ENCODE measurements at places on chromosomes 5 and 9.
A peak's percentile ranks its signal among the peaks of the same experiment; 100 is the strongest.

- no peak for DNase-seq
Observed at GRCh38 chr5:132059043-132059695, 1.3 kb upstream of the IL3 start.

GRCh38 chr9:126236273-126236672, 90.4 kb upstream of the MVB12B start:
- DNase-seq = no peak

DNA sequence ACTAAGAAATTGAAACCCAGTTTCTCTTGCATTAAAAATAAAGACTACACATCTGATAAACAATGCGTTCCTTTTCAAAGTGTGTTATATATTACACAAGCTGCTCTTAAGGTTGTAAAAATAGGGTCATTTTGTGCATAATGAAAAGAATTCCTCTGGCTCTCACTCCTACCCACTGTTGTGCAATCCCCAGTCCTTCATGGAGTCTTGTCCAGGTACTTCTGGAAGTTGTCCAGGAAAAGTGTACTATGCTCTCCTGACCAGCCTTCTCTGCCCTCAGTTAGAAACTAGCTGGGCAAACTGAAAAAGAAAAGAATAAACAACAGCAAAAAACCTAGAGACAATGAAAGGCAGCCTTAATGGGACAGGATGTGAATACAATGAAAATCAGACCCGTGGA, 345.5 kb upstream of the PAPPA start:
- no peak for DNase-seq

- peak; percentile 25 for DNase-seq
Observed at GRCh38 chr5:38697013-38697412, 140.6 kb upstream of the LIFR start.

DNA sequence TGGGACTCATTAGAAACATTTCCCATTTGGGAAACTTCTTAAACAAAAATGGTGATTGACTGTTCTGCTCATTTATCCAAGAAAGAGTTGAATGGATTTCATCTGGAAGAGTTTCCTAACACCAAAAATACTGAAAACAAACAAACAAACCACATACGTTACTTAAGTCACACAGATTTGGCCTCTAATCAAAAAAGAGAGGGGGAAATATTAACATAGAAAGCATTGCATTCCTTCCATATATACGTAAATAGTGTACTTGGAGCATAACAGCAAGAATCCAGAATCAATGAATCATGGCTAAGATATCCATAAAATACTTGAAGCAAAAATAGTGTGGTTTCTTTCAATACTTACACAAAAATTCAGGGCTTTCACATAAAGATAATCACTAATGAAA, 189.8 kb upstream of the MAP3K1 start:
- peak; percentile 96 for DNase-seq

GRCh38 chr5:159486836-159487235, 156.5 kb upstream of the IL12B start:
- DNase-seq = no peak

GRCh38 chr5:121988488-121988887, 26.7 kb downstream of the SRFBP1 start:
- no peak for DNase-seq

DNA sequence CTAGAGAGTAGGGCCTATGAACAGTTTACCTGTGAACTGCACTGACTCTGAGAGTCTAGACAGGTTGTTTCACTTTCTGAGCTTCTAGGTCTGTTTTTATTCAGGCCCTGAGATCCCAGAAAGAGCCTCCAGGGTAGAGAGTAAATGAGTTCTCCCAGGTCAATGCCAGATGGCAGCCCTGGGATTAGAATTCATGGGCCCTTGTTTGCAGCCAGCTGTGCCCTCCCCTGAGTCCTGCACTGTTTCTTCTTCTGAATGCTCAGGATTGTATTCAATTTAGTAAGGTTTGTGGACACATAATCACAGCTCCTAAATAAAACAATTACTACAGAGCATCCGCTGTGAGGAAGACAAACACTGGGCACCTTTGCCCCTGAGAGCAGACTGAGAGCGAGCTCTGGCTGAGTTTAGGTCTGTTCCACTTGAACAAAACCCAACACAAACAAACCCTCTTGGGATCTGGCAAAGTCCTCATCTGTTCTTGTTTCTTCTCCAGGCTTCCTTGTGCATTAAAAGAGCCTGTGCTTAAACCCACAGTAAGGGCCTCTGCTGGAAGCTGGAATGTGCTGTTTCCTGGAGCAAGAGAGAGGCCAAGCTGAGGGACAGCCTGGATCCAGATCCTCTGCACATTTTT, 29.9 kb downstream of the FAM219A start:
- no peak for DNase-seq

- no peak for DNase-seq
Observed at GRCh38 chr5:14588758-14589543, 7.4 kb downstream of the OTULINL start.

DNA sequence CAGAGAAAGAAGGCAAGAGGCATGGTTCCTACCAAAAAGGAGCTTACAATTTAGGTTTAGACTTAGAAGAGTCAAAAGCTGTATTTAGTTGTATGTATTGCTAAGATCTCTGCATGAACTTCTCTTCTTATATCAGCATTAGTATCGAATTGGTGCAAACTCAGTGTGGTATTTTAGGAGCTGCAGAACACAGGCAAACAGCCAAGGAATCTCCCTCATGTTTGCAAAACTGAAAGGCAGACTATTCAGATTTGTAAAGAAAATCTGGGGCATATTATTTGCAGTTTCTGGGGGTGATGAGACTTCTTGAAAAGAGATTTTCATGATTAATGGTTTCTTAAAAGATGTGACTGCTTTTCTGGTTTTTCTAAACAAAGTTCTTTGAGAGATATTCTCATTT, 252.7 kb downstream of the CEMIP2 start:
- no peak for DNase-seq

DNA sequence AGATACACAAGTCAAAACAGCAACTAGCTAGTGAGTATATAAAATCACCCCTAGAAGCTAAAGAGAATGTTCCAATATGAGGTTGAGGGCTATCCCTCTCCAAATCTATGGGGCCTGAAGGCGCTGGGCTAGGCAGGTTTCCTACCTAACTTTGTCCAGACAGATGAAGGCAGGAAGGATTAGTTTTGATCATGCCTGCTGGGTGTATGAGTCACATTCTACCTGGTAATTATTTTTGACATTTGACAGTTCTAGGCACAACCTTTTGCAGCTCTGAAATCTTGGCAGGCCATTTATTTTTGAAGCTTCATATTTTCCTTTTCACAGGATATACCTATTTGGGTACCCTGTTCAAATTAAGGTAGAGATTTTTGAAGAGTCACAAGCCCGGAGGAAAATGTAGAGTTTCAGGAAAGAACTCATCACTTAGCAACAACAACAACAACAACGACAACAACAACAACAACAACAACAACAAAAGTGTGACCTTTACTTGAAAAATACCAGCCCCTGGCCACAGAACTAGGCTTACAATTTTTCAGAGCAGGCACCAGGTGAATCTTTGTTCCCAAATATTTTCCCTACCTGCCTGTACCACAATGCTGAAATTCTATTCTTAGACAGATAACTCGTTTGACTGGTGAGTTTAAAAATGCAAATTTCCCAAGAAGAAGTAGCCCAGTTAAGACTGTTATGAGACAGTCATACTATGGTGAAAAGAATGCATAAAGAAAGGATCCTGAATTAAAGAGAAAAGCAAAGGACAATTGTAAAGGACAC, 175.5 kb upstream of the TUT7 start:
- no peak for DNase-seq

DNA sequence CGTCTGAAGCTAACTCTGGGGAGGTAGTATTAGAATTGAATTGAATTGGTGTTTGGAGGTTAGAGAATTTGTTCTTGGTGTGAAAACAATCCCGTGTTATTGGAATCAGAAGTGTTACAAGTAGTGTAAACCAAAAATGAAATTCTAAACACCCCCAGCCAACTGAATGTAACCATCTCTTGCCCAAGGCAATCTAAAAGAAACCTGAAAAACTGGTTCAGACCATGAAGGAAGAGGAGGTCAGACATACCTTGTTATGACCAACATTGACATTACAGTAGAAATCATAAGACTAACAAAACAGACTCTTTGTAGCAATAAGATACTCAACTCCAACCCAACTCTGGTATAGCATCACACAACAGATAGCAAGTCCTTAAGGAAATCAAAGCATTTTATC, 159.0 kb downstream of the TUSC1 start:
- no peak for DNase-seq

DNA sequence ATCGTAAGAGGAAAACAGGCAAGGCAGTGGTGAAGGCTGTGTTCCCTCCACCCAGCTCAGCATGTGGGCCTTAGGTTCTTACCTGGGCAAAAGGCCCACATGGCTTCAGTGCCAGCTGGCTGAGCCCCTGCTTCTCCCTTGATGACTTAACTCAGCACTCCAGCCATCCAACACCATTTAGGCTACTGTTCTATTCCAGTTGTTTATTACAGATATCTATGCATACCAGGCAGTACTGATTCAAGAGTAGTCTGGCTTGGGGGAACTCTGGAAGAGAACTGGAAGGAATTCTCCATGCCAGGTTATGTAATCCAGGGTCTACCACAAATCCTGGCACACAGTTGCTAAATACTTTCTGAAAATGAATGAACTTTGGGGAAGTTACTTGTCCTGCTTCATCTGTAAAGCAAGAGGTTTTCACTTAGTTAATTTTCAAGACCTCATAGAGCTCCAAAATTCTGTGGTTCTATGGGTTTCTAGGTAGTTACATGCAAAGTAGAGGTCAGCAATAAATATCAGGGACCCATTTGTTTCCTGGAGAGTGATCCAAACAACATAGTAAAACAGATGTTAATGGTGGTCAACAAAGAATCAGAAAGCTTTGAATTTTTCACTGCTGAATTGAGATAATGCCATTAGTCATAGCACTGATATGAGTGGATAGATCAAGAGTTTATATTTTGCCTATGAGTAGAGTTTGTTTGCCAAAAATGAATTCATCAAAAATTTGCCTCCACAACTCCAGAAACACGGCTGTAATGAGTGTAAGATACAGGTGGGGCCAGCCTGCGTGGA, 88.2 kb upstream of the OSMR start:
- DNase-seq = no peak

DNA sequence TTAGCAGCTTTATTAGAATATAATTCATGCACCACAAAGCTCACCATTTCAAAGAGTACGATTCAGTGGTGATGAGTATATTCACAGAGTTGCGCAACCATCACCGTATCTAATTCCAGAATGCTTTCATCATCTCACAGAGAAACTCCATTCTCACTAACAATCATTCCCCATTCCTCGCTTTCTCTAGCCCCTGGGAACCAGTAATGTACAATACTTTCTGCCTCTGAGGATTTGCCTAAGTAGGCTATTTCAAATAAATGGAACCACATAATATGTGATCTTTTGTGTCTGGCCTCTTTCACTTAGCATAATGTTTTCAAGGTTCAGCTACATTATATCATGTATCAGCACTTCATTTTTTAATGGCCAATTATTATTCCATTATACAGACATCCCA, 145.1 kb upstream of the ADAMTS16 start:
- peak; percentile 25 for DNase-seq

DNA sequence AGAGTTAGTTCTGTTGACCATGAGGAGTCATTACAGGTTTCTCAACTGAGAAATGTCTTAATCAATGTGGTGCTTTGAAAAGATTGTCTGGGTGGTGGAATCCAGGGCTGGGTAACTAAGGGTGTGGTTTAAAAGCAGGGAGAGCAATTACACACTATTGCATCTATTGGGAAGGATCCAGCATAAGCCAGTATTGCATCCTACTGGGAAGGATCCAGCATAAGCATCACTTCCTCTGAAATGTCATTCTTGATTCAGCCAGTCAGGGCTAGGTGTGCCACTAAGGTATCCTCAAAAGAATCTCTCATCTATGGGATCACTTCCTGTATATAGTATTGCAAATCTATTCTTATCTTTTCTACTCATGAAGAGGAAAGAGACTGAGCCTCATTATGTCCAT, 38.6 kb downstream of the ELOVL7 start:
- DNase-seq = no peak

DNA sequence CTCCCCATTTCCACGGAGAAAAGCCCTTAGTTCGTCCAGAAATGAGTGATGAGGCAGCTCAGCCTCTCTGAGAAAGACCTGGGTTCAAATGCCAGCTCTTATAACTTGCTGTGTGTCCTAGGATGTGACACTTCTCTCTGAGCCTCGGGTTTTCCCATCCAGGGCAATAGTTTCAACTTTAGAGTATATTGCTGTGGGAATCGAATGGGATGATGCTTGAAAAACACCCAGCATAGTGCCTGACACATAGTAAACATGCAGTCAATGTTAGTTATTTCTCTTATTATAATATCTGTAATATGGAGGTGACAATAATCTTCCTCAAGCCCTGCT, 430 bp upstream of the MAPKAP1 start:
- DNase-seq = no peak

- no peak for DNase-seq
Observed at GRCh38 chr5:77607324-77607723, 31.2 kb downstream of the OTP start.

Data from fibroblast of skin of left biceps (primary cell).